ENCODE measurements at places on chromosomes 5 and 9.

DNA sequence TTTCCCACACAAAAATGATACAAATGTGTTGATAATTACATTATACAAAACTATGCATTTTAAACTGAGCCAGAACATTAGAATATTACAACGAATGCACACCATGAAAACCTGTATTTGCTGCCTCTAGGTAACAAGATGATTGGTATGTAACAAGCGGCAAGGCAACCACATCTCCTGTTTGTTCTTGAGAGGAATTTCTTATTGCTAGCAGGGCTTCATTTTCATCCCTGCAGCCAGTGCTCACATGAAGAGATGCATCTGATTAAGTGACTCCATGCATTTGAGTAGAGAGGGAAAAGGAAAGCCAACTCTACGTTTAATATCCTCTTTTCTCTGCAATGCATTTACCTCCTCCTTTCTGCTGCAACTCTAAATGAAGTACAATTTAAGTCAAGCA is 36.6 kb downstream of the FRMD3 start:
- no peak for DNase-seq

DNA sequence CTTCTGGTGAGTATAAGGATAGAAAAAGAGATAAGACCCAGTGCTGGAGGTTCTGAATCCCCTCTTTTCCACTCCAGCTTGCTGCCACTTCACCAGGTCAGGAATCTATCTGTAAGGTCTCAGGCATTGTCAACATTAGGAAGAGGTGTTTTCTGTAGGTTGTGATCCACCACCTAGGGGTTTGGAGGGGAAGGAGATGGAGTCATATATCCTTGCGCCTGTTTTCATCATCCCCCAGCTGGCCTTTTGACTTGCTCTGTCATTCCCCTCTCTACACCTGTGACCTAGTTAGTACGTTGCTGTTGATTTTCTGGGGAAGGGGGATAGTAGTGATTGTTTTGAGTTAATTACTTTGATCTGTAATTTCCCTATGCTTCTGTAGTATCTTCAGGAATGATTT is 20.5 kb downstream of the SPINK5 start:
- DNase-seq: no peak

GRCh38 chr5:56833325-56833724 is 18.0 kb downstream of the MAP3K1 start:
- no peak for DNase-seq

DNA sequence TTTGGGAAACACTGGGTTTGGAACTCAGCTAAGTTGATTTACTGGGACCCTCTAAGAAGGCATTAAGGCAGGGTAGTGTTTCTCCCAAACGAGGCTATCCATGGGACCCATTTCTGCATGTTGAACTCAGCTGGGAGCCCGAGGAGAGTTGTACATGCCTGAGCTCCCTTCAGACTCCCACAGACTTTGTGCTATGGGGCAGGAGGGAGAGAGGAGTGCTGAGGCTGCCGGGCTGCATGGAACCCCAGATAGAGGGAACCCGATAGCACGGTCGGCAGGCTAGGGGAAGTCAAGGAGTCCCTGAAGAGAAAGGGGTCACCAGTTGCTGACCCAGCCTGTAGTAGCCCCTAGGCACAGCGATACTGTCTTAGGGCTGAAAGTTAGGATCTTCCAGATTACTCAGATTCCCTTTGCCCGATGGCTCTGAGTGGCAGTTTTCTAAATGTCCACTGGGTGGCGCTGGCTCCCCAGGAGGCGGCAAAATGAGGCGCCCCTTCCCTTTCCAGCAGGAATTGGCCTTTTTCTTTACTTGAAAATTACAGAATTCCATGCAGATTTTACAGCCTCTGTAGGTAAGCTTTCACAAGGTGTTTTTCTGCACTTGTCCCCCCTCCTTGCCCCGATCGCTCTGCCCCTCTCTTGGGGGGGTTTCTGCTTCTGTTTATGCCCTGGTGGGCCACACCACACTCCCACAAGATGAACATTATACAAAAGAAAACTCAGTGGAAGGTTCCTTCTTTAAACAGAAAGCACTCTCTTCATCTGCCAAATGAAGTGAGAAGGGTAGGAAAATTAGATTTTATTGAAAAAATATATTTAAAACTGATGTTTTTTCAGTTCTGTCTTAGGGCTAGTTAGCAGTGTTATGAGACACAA is 17.8 kb downstream of the NANS start:
- peak; percentile 63 for DNase-seq

DNA sequence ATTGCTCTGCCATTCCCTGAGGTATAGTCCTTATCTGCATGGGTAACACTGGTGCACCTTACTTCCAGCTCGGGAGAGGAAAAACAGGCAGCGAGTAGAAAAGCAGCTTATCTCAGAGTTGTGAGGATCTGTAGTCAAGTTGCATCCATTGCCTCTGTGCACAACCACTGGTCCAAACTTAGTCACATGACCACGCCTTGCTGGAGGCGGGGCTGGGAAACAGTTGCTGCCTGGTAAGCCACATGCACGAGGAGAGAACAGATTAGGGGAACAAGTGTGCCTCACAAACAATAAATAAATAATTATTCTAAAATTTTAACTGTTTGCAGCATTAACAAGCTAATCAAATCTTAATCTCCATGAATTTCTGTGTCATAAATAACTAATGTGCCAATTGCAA is 18.6 kb downstream of the ZNF622 start:
- DNase-seq: no peak

- no peak for DNase-seq
Measured at GRCh38 chr5:102931085-102931725, 176.1 kb downstream of the PAM start.

DNA sequence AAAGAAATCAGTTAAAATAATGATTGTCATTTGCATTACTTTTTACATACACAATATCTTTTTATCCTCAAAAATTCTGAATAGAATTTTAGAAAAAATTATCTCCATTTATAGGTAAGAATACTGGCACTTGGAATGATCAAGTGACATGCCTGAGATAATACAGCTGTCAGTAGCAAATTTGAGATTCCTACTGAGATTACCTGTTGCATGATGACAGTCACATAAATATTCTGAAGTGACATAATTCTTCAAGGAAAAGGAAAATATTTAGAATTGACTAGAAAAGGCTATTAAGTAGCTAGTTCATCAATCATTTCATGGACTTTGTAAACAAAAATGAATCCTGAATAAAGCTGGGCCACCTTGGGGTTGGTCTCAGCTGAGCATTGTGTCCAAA is 15.2 kb upstream of the ENC1 start:
- DNase-seq: no peak

GRCh38 chr5:31972558-31972957 is 201.6 kb downstream of the GOLPH3 start:
- no peak for DNase-seq

- no peak for DNase-seq
Measured at GRCh38 chr9:11973011-11973410, 720.2 kb upstream of the TYRP1 start.

DNA sequence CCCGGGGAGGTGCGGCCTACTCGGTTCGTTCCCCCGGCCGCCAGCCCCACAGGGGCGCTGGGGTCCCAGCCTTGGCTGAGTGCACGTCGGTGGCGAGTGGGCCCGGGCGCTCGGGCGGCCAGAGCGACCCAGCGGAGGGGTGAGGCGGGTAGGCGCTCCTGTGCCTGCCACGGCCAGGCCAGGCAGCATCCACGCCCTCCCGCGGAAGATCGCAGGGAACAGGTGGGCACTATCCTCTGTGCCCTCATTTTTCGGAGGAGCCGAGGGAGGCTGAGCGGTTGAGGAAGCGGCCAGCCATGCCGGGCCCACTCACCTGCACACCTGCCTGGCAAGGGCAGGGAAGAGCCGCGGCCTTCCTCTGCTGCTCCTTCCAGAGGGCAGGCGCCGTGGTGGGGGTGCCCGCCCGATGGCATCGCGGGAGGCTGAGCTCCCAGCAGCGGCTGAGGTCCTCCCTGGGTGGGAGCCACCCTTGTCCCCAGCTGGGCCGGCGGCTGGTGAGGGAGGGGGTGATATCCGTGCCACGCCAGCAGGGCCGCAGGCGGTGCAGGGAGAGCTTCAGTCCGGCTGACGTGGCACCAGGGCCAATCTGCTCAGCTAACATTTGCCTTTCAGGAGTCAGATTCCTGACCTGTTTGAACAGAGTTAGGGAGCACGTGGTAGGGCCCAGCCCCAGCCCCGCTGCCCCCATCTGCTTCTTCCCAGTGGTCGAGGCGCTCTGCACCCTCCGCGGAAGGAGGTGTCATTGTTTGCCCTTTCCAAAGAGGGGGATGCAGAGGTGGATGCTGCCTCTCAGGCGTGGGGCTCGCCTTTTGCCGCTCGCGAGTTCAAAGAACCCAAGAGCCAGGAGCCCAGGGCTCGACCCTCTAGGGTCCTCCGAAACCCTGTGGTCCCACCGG is 1.6 kb upstream of the SEC16A start:
- DNase-seq: no peak
